ENCODE measurements at places on chromosomes 7 and 10.

DNA sequence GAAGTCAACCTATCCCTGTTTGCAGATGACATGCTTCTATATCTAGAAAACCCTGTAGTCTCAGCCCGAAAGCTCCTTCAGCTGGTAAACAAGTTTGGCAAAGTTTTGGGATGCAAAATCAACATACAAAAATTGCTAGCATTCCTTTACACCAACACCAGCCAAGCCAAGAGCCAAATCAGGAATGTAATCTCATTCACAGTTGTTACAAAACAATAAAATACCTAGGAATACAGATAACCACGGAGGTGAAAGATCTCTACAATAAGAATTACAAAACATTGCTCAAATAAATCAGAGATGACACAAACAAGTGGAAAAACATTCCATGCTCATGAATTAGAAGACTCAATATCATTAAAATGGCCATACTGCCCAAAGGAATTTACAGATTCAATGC is 50.4 kb upstream of the ZNF365 start:
- no peak for DNase-seq

DNA sequence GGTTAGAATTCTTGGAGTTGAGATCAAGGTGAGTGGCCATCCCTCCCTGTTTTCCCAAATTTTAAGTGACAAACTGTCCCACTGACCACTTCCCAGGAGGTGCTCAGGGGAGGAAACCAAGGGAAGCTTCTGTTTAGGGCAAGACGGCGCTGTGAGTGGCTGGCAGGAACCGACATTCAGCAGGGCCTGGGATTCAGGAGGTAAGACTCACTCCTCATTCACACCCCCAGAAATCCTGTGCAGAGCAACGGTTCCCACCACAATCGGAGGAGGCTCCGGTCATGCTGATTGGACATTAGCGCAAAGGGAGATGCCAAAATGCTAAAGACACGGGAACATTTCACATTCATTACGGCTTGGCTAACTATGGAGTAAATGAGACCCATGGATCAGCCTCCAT is 200.9 kb downstream of the GRID1 start:
- no peak for DNase-seq

GRCh38 chr7:33619264-33619663 is 286.1 kb upstream of the BMPER start:
- no peak for DNase-seq

DNA sequence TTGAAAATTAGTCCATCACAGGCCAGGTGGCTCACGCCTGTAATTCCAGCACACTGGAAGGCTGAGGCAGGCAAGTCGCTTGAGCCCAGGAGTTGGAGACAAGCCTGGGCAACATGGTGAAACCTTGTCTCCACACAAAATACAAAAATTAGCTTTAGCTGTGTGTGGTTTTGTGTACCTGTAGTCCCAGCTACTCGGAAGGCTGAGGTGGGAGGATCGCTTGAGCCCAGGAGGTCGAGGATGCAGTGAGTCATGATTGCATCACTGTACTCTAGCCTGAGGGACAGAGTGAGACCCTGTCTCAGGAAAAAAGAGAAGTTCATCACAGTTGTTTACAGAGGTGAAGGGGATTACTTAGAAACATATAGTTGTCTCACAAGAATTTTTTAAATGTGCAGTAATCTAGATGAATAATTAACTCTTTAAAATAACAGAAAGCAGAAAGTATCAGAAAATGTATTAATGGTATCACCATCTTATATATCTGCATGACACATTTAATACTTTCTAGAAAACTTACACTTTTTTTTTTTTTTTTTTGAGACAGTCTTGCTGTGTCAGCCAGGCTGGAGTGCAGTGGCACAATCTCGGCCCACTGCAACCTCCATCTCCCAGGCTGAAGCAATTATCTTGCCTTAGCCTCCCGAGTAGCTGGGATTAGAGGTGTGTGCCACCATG is 8.9 kb downstream of the LCOR start:
- DNase-seq: no peak

- no peak for DNase-seq
Measured at GRCh38 chr10:74987339-74988053, 124.0 kb upstream of the SAMD8 start.

DNA sequence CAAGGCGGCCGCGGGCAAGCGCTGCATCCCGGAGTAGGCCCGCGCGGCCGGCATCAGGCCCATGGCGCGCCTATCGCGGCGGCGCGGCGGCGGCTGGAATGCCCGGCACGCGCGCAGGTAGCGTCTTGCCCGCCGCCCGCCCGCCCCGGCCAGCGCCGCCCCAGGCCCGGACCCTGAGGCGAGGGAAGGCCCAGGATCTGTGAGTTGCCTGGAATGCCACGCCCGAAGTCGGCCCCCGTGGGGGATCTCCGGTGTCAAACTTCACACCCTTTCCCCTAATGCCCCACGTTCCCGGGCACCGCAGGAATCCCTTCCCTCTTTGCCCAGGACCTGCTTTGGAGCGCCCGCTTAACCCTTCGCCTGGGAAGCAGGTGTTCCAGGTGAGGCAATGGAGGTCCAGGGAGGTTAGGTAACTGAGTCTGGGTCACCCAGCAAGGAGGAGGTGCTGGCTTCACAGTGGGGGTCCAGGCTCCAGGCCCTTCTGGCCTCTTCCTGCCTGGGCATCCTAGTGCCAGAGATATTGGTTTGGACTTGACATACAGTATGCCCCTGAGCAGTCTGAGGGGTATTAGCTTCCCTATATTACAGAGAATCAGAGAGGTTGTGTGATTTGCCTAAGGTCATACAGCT is 138.1 kb downstream of the ARHGAP22 start:
- no peak for DNase-seq

GRCh38 chr10:79202188-79203013 is 133.6 kb downstream of the ZMIZ1 start:
- DNase-seq: peak; percentile 62

DNA sequence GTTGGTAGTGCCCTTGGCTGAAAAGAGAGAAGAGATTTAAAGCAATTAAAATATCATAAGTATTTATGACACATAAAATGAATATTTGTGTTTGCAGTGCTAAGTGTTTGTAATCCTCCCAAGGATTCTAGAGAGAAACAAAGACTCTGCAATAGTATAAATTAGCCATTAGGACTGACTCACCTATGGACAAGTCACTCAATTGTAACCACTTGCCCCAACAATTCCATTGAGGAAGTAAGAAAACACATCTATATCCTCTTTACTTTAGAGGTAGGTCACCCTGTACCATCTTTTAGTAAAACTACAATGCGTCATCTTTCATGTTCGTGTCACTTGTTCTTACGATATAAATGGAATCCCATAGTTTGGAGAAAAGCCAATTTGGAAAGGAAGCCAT is 85.7 kb upstream of the INHBA start:
- no peak for DNase-seq

DNA sequence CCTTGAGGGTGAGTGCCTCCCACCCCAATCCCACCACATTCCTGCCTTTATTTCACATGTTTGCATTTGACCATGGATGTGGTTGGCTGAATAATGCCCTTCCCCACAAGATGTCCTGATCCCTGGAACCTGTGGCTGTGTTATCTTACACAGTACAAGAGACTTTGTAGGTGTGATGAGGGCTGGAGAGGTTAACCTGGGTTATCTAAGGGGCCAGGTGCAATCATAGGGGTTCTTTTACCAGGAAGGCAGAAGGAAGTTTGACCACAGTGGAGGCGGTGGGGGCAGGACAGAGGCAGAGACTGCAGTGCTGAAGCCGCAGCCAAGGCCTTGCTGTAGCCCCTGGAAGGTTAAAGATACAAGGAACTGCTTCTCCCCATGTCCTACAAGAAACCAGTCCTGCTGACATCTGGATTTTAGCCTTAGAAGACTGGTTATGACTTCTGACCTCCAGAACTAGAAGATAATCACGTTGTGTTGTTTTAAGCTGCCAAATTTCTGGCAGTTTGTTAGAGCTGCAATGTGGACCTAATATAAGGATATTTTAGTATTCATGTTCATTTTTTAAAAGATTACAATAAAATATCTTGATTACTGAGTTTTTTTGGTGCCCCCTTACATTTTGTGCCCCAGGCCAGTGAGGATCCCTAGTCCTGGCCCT is 136.6 kb downstream of the ARHGAP22 start:
- no peak for DNase-seq

GRCh38 chr10:122225330-122225729 is 45.8 kb upstream of the BTBD16 start:
- no peak for DNase-seq

DNA sequence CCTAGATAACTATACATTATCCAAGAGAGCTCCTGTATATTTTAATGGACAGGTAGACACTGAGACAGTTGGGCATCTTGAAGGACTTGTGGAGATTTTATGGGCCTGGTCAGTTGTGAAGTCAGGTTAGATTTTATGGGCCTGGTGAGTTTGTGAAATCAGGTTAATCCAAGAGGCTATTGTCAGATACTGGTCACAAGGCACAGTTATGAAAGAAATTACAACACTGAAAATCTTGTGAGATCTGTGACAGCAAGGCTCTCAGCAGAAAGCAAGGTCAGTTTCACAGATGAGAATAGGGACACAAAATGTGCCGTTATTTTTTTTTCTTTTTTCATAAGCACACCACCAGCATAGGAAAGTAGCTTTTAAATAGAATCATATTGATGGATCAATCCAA is 167.6 kb downstream of the VTI1A start:
- DNase-seq: no peak

DNA sequence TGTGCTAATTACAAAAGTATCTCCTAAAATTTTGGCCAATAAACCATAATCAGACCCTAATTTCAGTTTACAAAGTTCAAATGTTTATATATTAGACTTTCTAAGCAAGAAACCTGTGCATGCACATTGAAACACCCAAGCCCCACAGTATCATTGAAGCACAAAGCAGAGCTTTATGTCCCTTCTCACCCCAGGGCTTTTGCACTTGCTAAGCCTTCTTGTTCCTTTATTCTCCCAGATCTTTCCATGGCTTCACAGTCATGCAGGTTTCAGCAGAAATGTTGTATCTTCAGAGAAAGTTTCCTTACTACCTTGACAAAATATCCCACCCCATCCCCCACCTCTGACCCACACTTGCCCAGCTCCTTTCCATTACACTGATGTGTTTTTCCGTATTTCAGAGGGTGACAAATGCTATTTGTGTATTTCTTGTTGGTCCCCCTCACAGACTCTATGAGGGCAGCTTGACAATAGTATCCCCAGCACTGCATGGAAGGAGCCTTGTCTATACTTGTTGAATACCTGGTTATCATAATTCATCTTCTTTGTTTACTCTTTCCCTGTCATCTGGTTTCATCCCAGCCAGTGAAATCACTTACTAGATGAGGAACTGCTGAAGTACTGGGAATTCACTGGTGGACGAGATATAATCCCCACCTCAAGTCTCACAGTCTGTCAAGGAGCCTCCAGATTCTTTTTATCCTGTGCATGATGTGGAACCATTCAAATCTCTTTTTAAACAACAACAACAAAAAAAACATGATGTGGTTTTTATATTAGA is 24.0 kb upstream of the PCGF5 start:
- no peak for DNase-seq

GRCh38 chr7:3194501-3195141 is 106.4 kb upstream of the SDK1 start:
- DNase-seq: peak; percentile 20

DNA sequence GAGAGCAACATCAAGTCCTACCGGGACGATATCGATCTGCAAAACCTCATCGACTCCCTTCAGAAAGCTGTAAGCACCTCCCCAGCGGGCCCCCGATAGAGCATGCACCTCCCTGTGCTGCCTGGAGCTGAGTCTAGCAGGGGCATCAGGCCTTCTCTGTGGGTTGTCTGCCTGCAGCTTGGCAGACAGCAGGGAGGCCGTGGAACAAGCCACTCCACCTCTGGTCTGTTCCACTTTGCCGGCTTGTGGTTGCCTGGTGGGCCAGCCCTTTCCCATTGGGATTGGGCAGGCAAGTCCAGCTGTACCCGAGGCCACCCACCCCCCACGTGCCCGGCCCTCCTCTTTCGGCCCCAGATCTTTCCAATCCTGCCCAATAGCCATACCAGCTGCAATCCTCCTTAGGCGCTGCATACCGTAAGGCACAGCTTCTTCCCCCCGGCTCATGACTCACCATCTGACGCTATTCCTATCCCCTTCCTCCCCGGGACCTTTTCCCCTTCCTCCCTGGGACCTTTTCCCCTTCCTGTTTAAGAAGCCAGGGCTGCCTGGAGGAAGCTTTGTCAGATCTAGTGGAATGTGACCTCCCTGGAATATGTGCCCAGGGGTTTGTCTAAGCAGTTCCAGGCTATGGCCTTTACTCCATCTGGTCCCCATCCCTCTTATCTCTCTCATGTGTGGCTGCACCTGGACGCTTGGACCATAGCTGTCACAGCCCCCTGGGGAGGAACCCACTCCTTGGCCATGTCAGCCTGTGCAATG is 28.1 kb upstream of the SH2D4B start:
- no peak for DNase-seq

DNA sequence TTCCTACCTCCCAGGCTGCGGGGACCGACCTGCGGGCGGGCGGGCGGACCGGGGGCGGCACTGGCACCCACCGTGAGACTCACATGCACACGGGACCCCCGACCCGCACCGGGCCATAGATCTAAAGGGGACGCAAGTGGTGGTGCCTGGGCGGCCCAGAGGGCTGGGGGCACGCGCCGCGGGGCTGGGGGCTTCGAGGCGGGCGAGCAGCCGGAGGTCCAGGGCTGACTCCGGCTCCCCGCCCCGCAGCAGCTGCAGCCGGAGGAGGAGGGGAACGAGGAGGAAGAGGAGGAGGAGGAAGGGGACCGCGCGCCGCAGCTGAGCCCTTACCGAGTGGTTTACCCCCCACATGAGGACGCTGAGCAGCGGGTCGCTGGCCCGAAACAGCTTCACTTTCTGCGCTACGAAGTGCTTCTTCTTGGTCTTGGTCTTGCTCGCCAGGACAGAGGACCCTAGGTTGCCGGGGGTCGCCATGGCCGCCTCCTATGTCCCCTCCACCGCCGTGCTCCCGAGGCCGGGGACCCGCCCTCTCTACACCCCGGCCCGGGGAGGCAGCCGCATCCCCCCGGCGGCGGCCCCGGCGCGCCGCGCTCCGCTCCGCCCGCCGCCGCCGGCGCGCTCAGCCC is 412 bp downstream of the PIP4K2A start:
- peak; percentile 52 for DNase-seq

- DNase-seq: no peak
Measured at GRCh38 chr10:8829592-8829991, 775.1 kb downstream of the GATA3 start.

GRCh38 chr7:70307544-70308106 is 709.4 kb downstream of the AUTS2 start:
- no peak for DNase-seq

DNA sequence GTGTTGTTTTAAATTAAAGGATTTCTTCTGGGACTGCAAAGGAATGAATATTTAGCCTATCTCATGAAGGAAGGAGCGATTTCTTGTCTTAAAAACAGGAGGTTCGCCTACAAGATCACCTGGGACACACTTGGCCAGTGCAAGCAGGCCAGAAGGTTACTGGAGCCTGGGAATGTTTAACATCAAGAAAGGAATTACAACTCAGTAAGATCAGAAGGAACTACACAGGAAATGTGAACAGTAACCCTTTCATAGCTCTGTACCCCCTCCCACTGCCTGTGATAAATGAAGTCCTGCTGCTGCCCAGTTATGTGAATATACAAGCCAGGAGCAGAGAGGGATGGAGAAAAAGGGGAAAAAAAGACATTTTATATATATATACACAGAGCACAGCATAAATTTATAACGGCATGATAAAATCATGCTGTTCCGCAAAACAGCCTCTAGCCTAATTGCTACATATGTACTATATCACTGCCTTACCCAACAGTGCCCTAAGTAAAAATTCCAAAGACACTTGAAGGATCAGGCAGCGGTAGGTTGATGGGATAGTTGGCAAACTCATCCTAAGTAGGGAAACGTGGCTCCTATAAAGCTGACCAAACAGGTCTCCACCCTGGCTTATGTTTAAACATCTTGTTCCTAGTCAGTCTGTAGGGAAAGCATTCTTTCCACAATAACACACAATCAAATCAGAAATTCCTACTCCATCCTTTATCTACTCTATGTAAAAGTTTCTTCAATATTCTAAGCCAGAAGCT is 63.8 kb downstream of the ZNF438 start:
- no peak for DNase-seq

Data from activated CD4-positive, alpha-beta T cell treated with anti-CD3 and anti-CD28 coated beads for 48 hours (primary cell).